Mesothelial cell of epicardium (in vitro differentiated cells): ENCODE measurements at places on chromosomes 2 and 18. TPM values are rescaled to one million over a fixed set of nuclear protein-coding genes. Genes with fewer than 3 reads are reported as not detected.

- DNase-seq, result no peak
Observed at GRCh38 chr2:187618813-187619212, 64.6 kb upstream of the TFPI start.

DNA sequence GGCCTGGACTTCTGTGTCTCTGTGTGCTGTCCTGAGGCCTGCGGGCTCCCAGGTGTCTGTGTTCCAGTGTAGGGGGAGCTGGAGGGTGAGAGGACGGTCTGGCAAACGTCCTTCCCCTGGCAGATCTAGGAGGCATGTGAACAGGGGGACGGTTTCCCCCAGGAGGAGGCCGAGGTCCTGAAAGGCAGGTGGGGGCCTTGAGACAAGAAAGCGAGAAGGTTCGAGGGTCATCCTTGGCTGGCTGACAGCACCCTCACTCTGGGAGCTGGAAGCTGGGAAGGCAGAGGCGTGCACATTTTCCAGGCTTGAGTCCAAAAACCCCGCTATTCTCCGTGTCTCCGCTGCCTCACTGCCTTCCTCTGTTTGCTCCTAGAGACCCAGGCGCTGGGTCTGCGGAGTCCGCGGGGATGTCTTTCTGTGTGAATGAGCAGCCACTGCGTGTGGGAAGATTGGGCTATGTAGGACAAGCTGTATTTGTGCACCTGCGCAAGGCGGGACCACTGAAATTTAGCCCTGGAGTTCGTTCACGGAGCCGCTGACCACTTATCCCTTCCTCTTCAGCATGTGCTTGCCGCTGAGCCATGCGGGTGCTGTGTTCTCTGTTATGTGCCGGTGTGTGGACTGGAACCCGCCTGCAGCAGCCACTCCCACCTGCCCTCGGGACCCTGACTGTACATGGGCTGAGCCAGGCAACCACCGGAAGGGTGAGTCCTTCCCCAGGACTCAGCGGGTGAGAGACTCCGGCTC is 43.7 kb downstream of the TWIST2 start:
- no peak for DNase-seq

Gene MPHOSPH10
- 34.3 to 36.5 TPM (median 35.1 TPM) in 3 replicates for total RNA-seq

Gene SRD5A2
- not detected in 3 replicates for total RNA-seq

GRCh38 chr18:54254265-54254758 is 15.0 kb upstream of the POLI start:
- no peak for DNase-seq

DNA sequence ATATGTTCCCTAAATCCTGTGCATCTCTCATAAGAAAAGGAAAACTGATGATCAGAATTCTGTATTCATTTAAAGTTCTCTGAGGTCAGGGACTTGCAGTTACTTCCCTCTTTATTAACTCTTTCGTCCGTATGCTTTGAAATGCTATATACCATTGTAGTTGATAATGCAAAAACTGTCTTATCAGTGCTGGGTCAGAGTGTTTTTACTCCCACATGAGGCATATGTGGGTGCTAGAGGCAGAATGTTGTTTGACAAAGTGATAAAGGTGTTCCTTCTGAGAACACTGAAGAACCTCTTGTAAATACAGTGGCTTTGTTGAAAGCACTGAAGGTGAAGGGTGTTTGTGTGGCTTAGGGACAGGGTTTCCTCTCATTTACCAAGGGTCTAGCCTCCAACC is 136.5 kb upstream of the NFATC1 start:
- DNase-seq, result no peak

Gene ANKRD44
- total RNA-seq, result 7.7 to 10.8 TPM (median 10.4 TPM) in 3 replicates

DNA sequence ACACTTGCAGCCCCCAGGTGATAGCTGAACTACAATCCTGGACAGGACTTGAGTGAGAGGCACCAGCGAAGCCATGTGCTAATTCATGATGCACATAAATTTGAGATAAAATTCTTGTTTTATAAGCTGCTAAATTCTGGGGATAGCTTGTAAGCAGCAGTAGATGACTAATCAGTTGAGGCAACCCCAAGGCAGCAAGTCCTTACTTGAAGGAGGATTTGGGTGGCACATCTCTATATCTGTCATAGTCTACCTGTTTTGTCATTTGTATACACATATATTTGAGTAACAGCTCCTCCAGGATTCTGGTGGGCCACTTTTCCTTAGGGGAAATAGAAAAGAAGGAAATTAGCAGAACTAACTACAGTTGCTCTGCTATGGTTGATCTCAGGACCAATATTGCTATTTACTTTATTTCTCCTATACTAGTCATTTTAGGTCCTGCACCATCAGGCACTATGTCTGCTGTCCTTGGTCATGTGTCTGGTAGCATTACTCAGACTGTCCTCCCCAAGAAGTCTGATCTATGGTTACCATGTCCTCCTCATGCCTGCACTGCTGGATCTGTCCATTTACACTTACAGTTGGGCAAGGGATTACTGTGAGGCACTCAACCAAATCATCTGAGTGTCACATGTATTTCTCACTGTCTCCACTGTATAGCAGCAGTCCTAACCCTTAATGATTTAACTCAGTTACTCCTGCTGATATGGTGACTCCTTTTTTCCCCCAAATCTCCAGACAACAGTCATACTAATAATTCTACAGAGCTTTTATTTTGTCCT is 436.0 kb upstream of the CWC22 start:
- no peak for DNase-seq

Gene KLHL41
- 0.41 to 0.66 TPM (median 0.56 TPM) in 3 replicates for total RNA-seq

DNA sequence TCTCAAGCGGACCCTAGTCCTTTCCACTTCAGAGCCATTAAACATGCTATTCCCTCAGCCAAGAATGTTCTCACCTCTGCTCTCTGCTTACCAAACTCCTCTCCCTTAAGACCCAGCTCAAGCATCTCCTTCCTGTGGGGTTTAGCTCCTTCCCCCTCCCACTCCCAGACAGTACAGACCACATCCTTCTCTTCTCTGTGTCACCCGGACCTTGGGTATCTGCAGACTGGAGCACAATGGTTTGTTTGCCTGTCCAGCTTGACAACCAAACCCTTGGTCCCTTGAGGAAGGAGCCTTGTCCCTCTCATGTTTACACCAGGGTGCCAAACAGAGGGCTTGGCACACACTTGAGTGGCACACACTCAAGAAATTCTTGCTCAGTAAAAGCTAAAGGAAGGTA is 4.1 kb upstream of the CD8A start:
- no peak for DNase-seq

DNA sequence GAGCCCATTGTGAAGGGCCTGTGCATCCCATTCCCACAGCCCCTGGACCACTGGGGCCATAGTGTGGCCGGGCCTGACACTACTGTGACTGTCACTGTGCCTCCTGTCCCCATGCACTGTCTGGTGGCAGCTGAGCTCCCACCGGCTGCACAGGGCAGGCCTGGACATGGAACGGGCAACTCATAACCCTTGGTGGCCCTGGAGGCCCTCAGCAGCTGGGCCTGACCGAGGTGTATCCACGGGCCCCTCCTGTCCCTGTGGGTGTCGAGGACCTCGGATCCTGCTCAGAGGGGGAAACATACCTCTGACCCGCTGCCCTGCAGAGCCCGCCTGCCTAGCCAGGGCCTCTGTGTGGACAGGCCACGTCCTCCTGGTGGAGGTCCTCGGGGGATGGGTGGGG is 7.8 kb upstream of the GAL3ST2 start:
- DNase-seq, result no peak

Gene ABHD3
- total RNA-seq, result 3.8 to 6.0 TPM (median 5.4 TPM) in 3 replicates

- DNase-seq, result no peak
Observed at GRCh38 chr18:75132931-75133525, 75.9 kb downstream of the PTGR3 start.

DNA sequence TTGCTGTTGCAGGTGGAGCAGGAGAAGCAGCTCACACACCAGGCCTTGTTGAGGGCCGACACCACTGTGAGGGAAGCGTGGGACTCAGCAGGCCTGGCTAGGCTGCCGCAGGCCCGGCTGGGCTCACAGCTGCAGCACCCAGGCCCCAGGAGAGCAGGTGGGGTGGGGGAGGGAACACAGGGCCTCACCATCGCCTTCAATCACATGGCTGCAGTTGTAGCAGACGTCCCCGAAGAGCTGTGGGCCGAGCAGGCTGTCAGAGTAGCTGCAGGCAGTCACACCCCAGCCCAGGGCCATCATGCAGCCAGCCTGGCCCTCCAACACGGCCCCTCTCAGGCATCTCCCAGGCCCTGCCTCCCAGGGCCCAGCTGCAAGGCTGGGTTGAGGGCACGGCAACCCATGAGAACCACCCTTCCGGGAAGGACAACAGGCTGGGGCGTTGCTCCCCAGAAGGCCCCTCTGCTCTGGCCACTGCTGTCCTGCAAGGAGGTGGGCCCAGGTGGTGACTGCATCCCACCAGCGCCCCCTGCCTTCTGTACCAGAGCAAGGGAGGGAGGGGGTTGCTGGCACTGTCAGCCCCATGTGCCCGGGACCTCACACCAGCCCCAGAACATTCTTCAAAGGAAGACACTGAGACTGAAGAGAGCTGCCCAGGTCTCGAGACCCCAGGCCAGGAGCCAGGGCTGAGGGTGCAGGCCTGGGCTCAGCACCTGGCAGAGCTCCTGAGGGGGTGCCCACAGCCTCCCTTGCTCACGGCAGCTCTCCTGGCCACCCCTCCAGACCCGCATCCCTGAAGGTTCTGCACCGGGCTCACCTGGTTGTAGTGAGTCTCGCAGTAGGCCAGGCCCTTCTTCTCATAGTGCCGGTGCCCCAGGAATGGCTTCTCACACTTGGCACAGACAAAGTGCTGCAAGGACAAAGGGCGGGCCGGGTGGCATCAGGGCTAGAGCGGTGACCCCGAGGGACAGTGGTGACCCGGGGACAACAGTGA is 5.6 kb upstream of the GPR17 start:
- no peak for DNase-seq

DNA sequence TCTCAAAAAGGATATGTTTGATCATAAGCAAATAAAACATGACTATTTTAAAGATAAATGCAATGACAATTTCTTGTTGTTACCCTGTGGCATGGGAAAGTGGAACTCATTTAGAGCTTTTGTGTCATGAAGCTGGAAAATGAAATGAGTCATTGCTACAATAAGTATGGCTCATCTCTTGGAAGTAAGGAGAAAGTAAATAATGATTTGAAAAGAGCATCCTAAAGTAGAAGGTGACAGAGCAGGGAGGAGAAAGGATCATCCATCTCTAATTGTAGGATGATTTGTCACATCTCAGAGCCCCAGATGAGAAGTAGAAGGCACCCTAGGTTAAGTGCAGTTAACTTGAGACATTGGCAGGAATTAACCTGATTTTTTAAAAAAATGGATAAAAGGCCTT is 200.5 kb downstream of the CPS1 start:
- no peak for DNase-seq

DNA sequence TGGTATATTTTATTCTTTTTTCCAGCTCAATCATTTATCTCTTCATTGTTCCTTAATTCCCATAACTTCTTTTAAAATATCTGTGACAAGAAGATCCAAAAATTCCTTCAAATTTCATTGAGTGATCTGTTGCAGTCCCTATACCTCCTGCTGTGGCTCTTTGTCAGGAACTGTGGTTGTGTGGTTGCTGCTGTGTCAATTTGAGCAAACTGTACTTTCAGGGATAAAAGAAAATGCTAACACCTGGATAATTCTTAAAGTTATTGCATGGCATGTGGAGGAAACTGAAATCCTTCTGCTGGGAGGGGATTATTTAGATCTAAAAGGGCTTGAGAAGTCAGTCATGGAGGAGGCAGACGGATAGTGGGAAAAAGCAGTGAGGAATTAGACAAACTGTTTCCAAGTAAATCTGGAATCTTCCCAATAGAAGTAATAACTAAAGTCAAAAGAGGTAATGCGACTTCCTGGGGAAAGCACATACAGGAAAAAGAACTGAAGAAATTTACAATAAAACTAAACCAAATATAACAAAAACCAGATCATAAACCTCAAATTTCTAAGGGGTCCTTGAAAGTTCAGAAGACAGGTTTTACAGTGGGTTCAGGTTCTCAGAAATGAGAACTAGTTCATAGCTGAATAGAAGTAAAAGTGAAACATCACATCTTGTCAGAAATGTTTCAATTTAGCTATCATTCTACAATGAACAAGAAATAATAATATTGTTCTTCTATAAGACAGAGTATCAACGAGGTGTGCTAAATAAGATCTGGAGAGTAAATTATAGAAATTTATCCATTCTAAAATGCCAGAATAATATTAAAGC is 33.5 kb upstream of the CD226 start:
- no peak for DNase-seq

DNA sequence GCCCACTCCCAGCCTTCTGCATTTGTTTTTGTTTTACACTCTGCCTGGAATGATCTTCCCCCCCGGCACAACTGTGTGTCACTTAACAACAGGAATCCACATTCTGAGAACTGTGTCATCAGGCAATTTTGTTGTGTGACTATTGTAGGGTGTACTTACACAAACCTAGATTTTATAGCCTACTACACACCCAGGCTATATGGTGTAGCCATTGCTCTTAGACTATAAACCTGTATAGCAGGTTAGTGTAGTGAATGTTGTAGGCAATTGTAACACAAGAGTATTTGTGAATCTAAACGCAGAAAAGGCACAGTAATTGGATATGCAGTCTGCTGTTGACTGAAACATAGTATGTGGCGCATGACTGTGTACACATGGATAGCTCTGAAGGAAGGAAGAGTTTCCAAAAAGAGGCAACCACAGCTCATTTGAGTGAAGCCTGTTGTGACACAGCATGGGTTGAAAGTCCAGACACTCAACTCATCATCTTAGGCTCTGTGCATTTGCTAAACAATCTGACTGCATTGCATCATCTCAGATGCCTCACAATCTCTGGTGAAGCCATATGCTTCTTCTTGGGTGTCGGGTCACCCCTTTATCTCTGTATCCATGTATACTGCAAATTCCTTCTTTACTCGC is 506.6 kb upstream of the SPHKAP start:
- no peak for DNase-seq

GRCh38 chr2:29702276-29702675 is 219.1 kb downstream of the ALK start:
- DNase-seq, result no peak

Gene TMEM247
- total RNA-seq, result not detected in 3 replicates

Gene UGT1A7
- total RNA-seq, result not detected in 3 replicates

- DNase-seq, result no peak
Observed at GRCh38 chr2:7773362-7774360, 856.4 kb downstream of the RNF144A start.

GRCh38 chr2:34266908-34267697 is 668.0 kb upstream of the FAM98A start:
- no peak for DNase-seq

- no peak for DNase-seq
Observed at GRCh38 chr2:223590964-223591363, 11.2 kb downstream of the SCG2 start.

Gene METTL5
- total RNA-seq, result 44.0 to 47.0 TPM (median 45.4 TPM) in 3 replicates

DNA sequence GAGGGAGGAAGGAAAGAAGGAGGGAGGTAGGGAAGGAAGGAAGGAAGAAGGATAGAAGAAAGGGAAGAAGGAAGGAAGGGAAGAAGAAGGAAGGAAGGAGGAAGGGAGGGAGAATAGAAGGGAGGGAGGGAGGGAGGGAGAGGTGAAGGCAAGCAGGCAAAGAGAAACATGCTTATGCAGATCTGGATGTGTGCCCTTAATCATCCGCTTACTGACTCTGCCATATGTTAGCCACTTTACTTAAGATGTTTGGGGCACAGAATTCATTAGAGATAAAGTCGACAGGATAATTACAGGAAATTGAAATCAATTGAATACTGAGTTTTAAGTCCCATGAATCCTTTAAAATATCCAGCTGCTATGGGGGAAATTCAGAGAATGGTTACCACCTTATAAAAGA is 334.2 kb downstream of the GRB14 start:
- DNase-seq, result no peak

Gene COQ10B
- total RNA-seq, result 14.6 to 15.9 TPM (median 15.3 TPM) in 3 replicates
